ENCODE measurements at places on chromosomes 4 and X. TPM values are rescaled to one million over a fixed set of nuclear protein-coding genes. Genes with fewer than 3 reads are reported as not detected.
A peak's percentile ranks its signal among the peaks of the same experiment; 100 is the strongest.

DNA sequence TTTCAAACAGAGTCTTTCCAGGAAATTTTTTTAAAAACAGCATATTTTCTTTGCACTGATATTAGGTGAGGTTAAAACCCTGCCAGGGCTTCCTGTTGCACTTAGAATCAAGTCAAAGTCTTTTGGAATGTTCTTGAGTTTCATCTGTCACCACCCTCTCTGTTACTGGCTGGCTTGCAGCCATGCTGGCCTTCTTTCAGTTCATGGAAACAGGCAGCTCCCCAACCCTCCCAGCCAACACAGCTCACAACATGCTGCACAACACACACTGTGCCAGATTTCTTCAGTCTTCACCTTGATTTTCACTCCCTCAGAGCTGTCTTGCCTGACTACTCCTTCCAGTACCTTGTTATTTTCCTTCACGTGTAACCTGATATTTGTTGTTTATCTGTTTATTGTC lies 129.5 kb downstream of the KCNIP4 start:
- no peak for DNase-seq

DNA sequence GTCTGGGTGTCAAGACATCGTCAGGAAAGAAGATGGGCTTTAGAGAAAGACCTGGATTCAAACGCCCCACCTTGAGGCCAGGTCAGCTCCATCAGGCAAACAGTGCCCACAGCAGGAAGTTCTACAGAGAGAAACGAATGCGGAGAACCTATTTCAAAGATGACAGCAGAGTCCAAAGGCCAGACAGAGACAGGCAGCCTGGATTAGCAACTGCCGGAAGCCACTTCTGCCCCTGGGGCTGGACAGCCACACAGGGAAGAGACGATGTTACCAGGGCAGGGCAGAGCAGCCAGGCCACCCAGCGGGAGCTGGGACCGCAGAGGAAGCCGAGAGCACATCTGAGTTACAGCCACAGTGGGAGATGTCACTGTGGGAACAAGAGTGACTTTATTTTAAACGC lies 1.2 kb downstream of the C4orf50 start:
- peak; percentile 57 for DNase-seq

- DNase-seq: no peak
Observed at GRCh38 chrX:69844636-69845035, 205.1 kb downstream of the AWAT2 start.

- no peak for DNase-seq
Observed at GRCh38 chrX:102714994-102715393, 2.7 kb downstream of the GPRASP2 start.

DNA sequence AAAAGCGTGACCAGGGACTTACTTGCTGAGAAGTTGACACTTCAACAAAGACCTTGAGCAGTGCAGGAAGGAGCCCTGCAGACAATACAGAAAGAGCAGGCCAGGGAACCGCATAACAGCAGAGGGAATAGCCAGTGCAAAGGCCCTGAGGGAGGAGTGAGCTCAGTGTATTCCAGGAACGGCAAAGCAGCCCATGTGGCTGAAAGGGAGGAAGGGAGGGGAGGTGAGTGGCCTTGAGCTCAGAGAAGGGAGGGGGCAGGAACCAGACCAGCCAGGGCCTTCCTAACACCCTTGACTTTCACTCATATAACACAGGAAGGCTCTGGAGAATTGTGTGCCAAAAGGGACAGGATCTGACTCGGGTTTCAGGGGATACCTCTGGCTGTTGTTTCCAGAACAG lies 112.2 kb downstream of the BCOR start:
- DNase-seq: no peak

DNA sequence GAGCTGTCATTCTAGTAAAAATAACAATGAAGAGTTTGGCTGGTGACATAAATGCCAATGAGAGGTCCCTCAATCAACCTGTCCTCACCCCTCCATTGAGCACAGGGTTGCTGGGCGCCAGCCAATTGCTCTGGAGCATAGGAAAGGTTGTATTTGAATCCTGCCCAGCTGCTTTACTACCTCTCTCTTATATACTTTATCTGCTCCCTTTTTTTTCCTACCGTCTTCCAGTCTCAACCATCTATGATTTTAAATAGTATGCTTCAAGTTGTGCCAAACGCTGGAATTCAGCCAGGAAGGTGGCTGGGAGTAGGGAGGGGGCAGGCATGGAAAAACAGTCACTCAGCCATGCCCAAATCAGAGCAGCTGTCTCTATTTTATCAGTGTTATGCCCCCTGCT lies 153.8 kb downstream of the NR3C2 start:
- no peak for DNase-seq

- no peak for DNase-seq
Observed at GRCh38 chr4:121792966-121793365, 8.2 kb upstream of the EXOSC9 start.

DNA sequence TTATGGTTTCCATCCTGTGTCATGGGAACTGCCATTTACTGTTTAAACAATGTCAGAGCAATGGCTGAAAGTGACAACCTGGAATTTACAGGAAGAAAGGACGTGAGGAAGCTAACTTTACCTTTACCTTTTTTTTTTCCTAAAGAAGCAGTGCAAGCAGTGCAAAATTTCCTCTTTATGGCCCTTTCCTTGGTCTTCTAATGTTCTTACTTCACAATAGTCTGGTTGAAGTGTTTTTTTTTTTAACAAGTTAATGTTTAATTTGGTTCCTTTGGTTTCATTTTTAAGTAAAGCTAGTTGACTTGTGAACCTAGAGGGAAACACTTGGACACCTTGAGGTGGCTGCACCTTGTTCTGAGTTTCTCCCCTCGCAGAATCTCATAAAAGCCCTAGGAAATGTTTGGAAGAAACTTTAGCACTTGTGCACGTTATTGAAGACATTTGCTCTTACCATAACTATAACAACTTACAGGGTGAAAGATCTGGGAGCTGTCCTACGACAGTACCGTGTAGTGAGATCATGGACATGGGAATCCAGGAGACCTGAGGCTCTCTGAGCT lies 1.8 kb downstream of the SGMS2 start:
- peak; percentile 24 for DNase-seq

- no peak for DNase-seq
Observed at GRCh38 chr4:79237851-79238250, 88.0 kb downstream of the NAA11 start.

DNA sequence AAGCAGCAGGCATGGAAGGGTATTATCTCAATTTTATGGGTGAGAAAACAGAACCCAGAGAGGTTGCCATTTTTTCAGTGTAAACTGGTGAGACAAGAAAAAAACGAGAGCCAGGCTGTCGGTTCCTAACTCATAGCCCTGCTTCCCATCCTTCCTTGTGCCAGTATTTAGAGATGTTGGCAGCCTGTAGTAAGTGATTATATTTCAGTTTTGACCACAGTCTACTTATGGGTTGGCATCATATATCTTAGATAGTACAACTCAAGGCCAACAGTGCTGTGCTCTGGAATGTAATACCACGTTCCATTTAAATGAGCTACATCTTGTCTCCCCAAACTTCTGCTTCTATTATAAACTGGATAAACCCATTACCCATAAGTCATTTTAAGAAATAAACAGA lies 40.8 kb downstream of the XK start:
- no peak for DNase-seq

GRCh38 chrX:49001521-49002090 lies 458 bp downstream of the GRIPAP1 start:
- DNase-seq: peak; percentile 20

GRCh38 chr4:31784558-31784957 lies 1064.4 kb downstream of the PCDH7 start:
- no peak for DNase-seq

DNA sequence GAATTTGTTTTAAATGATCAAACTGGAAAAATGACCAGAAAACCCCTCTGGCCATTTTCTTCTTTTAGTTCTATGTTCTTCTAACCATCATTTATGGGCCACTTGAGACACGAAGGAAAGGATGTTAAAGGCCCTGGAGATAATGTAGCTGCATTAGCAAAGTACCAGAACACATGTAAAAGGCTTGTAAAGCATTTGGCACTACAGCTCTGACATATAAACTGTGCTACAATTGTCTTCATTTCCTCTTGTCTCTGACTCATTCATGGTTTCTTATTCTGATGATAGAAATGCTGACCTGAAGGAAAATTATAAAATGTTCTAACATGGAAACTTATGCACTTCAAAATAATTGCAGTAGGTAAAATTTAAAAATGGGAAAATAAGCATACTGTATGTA lies 388.7 kb downstream of the FAT4 start:
- peak; percentile 48 for DNase-seq

DNA sequence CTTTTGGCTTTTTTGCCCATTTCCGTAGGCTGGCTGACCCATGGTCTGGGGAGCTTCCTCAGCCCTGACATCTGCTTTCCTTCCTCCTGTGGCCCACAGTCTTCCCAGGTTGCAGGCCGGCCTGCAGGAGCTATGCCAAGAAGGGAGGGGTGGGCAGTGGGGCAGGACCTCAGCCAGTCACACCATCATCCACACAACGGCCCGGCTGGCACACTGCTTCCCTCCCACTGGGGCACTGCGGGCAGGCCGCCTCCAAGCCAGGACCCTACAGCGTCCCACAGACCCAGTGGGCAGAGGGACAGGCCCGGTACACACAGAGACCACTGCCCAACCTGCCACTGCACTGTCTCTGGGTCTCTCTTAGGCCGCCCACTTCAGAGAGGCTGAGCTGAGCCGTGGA lies 38.0 kb downstream of the CTBP1 start:
- DNase-seq: no peak

The RNF128 gene
- total RNA-seq: 95.0 TPM

The STATH gene
- total RNA-seq: not detected

The SNX25 gene
- total RNA-seq: 24.2 TPM

The SLC26A1 gene
- total RNA-seq: 12.6 TPM

The TMEM154 gene
- 1.7 TPM for total RNA-seq

The BGN gene
- total RNA-seq: 14.5 TPM
